Type B pancreatic cell (in vitro differentiated cells): ENCODE measurements at places on chromosomes 13 and 19. TPM values are rescaled to one million over a fixed set of nuclear protein-coding genes. Genes with fewer than 3 reads are reported as not detected.

RUBCNL gene
- 1.1 TPM in 2 replicates for total RNA-seq

REEP6 gene
- 17.3 and 34.5 TPM in 2 replicates for total RNA-seq

KLHL1 gene
- 0.14 TPM in 2 replicates for total RNA-seq

SYNE4 gene
- total RNA-seq: 8.7 and 14.5 TPM in 2 replicates

RAP2A gene
- total RNA-seq: 29.7 and 37.5 TPM in 2 replicates

FAM124A gene
- total RNA-seq: 0.76 and 4.5 TPM in 2 replicates

HCST gene
- total RNA-seq: 1.0 and 1.3 TPM in 2 replicates

SPRED3 gene
- total RNA-seq: 4.2 and 5.5 TPM in 2 replicates

PTGER1 gene
- total RNA-seq: 0.56 and 1.0 TPM in 2 replicates

TSKS gene
- not detected in 2 replicates for total RNA-seq

LSR gene
- 78.5 and 155 TPM in 2 replicates for total RNA-seq

PLA2G4C gene
- 1.1 and 3.2 TPM in 2 replicates for total RNA-seq

CLEC11A gene
- 4.2 and 5.9 TPM in 2 replicates for total RNA-seq

KASH5 gene
- not detected in 2 replicates for total RNA-seq

SOHLH2 gene
- 0.77 TPM in 1 of 2 replicates, not detected in the other for total RNA-seq

ARHGAP45 gene
- 2.6 and 4.5 TPM in 2 replicates for total RNA-seq

ZNF835 gene
- 0.12 and 0.74 TPM in 2 replicates for total RNA-seq

SCAF1 gene
- 75.0 and 78.1 TPM in 2 replicates for total RNA-seq

ATXN8OS gene
- not detected in 2 replicates for total RNA-seq

CEACAM8 gene
- not detected in 2 replicates for total RNA-seq

SMG9 gene
- 44.5 and 64.9 TPM in 2 replicates for total RNA-seq

PROSER1 gene
- 40.9 TPM in 2 replicates for total RNA-seq

PEG3 gene
- not detected in 2 replicates for total RNA-seq

AMH gene
- total RNA-seq: 13.8 and 49.5 TPM in 2 replicates

SHD gene
- total RNA-seq: 4.9 and 6.1 TPM in 2 replicates

ACER1 gene
- total RNA-seq: not detected in 2 replicates

PABPC3 gene
- 0.17 and 0.29 TPM in 2 replicates for total RNA-seq

ZNF132 gene
- 2.5 and 6.0 TPM in 2 replicates for total RNA-seq

DNM2 gene
- 119 and 123 TPM in 2 replicates for total RNA-seq

RGL3 gene
- total RNA-seq: 44.8 and 49.6 TPM in 2 replicates

UQCR11 gene
- total RNA-seq: 191 and 290 TPM in 2 replicates

CD33 gene
- total RNA-seq: not detected in 2 replicates

MYH14 gene
- 93.9 and 225 TPM in 2 replicates for total RNA-seq

ZIC2 gene
- total RNA-seq: 0.59 and 129 TPM in 2 replicates

PRDX2 gene
- total RNA-seq: 416 and 497 TPM in 2 replicates

PLIN5 gene
- 1.2 and 4.3 TPM in 2 replicates for total RNA-seq

CALR gene
- 1,188 and 1,294 TPM in 2 replicates for total RNA-seq

CLDN10 gene
- total RNA-seq: 0.45 and 2.1 TPM in 2 replicates

FCAR gene
- not detected in 2 replicates for total RNA-seq

MEIOSIN gene
- total RNA-seq: not detected in 2 replicates

ZNF677 gene
- total RNA-seq: 47.1 and 47.9 TPM in 2 replicates

SIGLEC8 gene
- total RNA-seq: not detected in 2 replicates

C1QTNF9 gene
- total RNA-seq: not detected in 2 replicates

PDE4C gene
- total RNA-seq: 0.33 and 0.89 TPM in 2 replicates

KIR2DL1 gene
- total RNA-seq: not detected in 2 replicates

RYR1 gene
- total RNA-seq: 3.3 and 9.3 TPM in 2 replicates

C19orf73 gene
- 2.3 and 2.6 TPM in 2 replicates for total RNA-seq
